Glutamatergic neuron (in vitro differentiated cells): ENCODE measurements at places on chromosomes 2 and 18.

DNA sequence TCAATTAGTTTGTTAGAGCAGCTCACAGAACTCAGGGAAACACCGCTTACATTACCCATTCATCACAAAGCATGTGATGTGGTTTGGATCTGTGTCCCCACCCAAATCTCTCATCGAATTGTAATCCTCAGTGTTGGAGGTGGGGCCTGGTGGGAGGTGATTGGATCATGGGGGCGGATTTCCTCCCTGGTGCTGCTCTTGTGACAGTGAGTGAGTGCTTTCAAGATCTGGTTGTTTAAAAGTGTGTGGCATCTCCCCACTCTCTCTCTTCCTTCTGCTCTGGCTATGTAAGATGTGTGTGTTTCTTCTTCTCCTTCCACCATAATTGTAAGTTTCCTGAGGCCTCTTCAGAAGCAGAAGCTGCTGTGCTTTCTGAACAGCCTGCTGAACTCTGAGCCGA lies 63.5 kb upstream of the AGPS start:
- DNase-seq = no peak

DNA sequence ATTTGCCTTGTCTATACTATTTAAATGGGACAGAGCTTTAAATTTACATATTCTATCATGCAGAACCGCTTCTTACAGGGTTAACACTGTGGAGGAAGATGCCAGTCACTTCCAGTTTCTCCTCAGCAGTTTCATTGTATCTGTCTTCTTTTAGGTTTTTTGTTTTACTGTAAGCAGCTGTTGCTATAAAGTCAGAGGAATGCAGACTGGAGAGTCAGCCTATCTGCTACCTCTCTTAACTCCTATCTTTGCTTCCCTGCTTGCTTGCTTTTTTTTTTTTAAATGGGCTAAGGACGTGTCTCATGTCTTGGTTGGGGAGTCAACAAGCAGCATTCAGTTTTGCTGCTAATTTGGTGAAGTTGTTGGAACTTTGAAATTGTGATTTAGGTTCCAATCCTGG lies 8.9 kb downstream of the EPC2 start:
- DNase-seq = no peak

DNA sequence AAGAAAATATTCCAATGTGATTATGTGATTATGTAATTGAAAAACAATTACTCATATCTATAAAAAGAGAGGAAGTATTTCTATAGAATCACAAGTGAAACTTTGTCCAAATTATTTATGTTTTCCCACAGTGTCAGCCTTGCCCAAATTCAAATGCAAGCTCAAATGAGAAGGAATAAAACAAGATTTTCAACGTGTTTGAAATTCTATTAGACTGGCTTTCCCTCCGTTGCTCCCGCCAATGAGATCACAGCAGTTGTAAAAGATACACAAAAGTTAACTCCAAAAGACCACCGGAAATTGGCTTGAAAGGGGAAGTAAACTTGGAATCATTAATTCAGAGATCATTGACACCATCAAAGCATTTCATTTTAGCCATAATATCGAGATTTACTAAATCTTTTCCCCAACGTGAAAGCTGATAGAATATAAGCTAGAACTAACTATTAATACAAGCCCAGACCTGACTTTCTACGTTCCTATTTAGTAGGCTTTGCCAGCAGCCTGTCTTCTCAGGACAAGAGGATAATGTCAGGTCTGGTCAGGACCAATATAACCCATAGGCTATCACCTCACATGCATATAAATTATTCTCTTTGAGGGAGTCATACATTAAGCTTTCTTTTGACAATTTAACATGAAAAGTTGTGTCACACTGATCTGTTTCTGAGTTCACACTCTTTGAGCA lies 222.6 kb upstream of the CHAC2 start:
- no peak for DNase-seq

DNA sequence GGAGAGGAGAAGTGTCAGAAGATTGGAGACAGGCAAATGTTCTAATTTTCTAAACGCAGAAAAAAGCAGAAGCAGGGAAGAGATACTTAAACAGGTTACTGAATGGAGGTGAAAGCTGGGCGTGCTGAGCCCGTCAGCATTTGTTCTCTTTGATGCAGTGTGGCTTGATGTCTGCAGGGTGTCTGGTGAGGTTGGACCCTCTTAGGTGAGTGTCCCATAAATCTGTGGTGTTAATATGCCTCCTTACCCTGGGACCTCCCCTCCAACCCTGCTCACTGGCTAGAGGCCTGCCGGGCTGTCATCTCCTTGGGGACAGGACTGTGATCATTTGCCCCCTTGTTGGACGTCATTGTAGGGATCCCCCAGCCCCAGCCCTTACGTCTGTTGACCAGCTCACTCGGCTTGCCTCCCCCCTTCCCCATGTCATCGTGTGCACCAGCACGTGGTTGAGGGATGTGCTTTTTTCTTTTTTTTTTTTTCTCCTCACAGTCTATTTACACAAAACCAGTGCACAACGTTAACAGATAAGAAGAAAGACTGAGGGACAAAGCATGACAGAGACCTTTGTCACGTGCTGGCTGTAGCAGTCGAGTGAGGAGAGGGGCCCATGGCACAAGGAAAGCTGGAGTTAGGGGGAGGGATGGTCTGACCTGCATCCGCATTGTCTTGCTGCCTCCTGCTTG lies 56.4 kb downstream of the NCK2 start:
- no peak for DNase-seq

GRCh38 chr2:157751462-157752058 lies 122.9 kb upstream of the ACVR1C start:
- peak; percentile 32 for DNase-seq

GRCh38 chr2:62424899-62425298 lies 81.1 kb downstream of the TMEM17 start:
- no peak for DNase-seq

GRCh38 chr2:122670897-122671296 lies 915.4 kb downstream of the TSN start:
- DNase-seq = no peak

GRCh38 chr2:190180313-190181122 lies 118.0 kb upstream of the MSTN start:
- DNase-seq = peak; percentile 69

GRCh38 chr18:63495675-63496074 lies 18.9 kb downstream of the SERPINB5 start:
- DNase-seq = no peak

GRCh38 chr2:48438266-48438665 lies 91.7 kb upstream of the STON1 start:
- DNase-seq = no peak

DNA sequence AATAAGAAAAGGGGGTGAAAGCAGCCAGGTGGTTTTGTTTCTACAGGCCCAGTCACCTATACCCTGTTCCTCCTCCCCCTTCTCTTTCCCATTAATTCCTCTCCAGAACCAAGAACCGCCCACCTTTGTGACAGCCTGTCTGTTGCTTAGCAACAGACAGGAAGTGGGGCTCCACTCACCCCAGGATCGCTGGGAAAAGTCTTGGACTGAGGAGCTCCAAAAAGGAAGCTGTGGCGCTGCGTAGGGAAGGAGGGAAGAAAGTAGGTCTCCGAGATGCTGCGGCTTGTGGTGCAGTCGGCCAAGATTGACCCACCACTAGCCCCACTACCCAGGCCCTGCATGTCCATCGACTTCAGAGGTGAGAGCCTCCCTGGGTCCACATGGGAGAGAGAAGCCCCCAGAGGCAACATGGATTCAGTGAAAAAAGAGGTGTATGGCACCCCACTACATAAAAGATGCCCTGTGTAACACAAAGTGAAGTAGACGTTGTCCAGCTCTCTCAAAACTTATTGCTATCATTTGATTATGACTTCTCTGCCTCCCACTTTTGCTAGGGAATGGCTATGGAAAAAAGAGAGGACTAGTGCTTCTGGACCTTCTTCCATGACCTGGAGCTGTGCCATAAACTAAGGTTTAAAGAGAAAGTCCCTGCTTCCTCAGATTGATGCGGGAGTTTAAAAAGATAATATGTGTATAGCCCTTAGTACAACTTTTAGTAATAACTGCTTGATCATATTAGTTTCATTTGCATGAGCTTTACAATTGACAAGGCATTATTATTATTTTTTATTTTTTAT lies at the start of gene FER1L5:
TSS of gene FER1L5 (plus strand) at position 201 of the 797 bp plus-strand sequence. CDS start at position 274, 73 bp downstream.
- no peak for DNase-seq

- no peak for DNase-seq
Measured at GRCh38 chr2:43068041-43068533, 158.3 kb downstream of the ZFP36L2 start.

DNA sequence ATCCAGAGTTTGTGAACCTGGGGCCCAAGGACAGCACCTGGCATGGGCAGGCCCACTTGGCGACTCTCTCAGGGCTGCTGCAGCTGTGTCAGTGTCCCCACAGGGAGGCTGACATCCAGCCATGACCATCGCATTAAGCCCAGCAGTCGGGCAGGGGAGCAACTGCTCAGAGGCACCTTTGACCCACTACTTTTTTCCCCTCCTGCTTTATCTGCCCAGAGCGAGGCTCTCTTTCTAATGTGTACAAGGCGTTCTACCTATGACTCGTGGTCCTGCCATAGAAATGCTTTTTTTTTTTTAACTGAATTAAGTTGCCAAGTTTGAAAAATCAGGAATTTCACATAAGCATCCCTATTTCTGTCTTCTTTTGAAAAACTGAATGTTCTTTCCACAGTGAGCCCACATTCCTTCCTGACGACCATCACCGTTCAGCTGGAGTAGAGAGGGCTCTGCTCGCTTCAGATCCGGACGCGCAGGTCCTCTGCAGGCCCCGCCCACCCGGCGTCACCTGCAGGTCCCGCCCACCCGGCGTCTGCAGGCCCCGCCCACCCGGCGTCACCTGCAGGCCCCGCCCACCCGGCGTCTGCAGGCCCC lies 403 bp upstream of the CLUL1 start:
- no peak for DNase-seq
